ENCODE measurements at places on chromosomes 2 and 18.

GRCh38 chr2:44075541-44075940 lies 79.8 kb upstream of the LRPPRC start:
- no peak for DNase-seq

- DNase-seq, result no peak
These were observed 296.2 kb upstream of the SMIM21 start for GRCh38 chr18:75723521-75724340.

DNA sequence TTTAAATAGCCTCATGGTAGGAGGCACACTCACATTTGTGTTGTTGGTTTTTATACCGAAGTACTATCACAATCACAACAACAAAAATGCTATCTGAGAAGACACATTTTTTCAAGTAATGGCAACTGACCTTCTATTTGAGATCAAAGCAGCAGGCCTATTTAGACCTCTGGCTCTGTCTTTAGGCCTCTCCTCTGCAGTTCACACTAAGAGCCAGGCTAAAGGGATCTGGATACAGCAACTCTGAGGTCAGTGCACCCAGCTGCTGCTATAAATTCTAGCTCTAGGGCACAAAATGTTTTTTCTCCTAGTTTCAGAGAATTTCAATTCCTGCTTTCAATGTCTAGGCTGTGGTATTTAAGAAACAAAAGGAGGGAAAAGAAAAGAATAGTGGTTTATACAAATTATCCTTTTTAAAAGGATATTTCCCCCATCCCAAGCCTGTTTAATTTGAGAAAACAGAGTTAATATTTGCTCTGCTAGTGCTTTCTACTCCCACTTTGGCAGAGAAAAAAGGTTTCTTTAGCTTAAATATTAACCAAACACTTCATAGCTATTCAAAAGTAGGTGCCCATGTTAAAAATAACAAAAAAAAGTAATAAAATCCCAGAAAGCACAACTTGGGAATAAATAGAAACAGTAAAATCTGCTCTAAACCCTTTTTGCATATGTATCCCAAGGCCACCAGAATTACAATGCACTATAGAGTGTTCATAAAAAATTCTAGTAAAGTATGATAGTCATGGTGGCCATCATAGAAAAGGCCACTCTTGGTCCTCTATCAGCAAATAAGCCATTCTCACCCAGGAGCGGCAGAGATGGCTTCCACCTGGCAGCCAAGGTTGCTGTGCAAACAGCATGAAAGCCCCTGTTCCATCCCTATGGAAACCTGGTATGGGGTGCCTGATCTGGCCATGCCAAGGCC lies 293.6 kb upstream of the SESTD1 start:
- DNase-seq, result no peak

DNA sequence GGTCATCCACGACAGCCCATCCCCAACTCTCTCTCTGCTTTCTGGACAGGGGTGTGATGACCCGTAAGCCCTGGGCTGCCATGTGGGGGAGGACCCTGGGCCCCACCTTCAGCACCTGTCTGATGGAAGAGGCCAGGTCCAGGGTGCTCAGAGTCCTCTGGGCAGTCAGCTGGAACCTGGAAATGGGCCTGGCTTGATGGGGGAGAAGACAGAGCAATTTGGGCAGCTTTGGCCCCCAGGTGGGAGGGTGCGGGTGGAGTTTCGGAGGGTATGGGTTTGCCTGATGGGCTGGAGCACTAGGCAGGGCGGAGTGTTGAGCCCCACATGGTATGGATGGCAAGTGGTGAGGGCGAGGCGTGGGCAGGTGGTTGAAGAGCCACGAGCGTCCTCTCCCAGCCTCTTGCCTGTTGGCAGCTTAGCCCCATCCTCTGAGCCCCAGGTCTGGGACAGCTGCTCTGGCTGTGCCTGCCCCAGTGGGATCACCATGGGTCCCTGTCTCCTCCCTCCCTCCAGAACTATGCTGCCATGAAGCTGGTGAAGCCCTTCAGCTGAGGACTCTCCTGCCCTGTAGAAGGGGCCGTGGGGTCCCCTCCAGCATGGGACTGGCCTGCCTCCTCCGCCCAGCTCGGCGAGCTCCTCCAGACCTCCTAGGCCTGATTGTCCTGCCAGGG lies 232.7 kb downstream of the DYSF start:
- no peak for DNase-seq

- DNase-seq, result no peak
These were observed 93.3 kb downstream of the HNRNPLL start for GRCh38 chr2:38509314-38509946.

GRCh38 chr2:37324786-37325624 lies at the start of gene PRKD3:
Gene PRKD3, minus strand, starts transcription at chr2:37324833. Its CDS starts 8,309 bp downstream, at chr2:37316524.
- DNase-seq, result peak; percentile 76

DNA sequence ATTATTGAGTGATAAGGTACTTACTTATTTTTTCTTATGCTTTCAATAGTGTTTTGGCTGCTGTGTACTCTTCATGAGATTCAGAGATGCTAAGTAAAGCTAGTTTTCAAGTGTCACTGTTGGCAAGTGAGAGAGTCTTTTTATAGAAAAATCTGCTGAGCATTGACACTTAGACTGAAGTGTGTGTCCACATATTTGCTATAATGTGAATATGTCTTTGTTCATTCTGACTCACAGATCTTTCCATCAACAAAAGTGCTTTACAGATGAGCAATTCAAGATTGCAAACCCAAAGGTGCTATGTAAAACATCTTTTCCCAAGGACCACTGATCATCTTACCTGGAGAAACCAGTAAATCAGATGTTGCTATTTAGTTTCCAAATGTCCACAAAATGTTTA lies 410.6 kb upstream of the FIGN start:
- no peak for DNase-seq

DNA sequence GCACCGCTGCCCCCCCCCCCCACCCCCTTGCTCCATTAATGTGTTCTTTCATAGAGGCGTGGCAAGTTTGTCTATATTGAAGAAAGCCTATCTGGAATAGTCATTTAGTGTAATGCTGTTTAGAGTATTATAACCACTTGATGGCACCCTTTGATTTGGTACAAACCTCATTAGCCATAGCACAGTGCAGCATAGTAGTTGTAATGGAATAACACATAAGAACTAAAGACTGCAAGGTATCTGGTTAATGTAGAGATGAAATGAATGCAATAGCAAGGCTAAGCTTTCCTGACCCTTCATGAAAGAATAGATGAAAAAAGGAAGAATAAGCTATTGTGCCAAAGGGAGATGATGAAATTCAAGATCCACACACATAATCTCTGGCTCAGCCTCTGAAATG lies 81.9 kb downstream of the EHBP1 start:
- DNase-seq, result no peak

DNA sequence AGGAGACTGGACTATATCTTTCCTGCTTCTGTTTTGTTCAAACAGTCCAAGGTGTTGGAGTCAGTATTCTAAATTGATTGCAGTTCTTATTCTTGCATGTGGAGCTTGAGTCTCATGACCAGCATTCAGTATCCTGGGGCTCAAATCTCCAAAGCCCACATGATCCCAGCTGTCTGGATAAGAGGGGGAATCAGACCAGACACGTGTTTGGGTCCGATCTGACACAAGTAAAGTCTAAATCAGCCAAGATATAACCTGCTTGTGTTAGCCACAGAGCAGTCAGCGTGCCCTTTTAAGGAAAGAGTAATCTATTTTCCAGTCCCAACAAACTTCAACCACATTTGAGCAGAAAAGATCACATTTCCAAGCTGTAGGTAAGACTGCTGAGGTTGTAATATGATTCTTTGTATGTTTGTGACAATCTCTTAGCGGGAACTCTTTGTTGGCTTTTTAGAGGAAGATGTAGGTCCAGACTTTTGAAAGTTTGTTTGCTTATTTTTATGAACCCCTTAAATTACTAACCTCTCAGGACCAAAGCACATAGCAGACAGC lies 334.6 kb downstream of the SLC4A3 start:
- DNase-seq, result no peak

GRCh38 chr18:59672235-59672711 lies 24.9 kb downstream of the CCBE1 start:
- no peak for DNase-seq

DNA sequence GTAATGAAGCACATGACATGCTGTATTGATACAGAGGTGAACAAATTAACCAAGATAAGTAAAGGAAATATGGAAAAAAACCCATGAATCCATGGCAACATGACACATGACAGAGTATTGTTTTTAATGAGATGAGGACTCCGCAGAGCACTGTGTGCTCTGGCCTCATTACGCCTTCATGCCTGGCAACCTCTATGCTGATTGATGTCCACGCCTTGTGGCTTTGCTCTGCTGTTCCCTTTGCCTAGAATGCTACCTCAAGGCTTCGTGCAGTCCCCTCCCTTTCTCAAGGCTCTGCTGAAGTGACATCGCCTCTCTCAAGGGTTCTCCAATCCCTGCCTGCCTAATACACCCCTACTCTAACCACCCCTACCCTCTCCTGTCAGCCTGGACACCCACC lies 8.4 kb downstream of the SIGLEC15 start:
- no peak for DNase-seq

GRCh38 chr2:105906481-105906880 lies 161.8 kb downstream of the NCK2 start:
- no peak for DNase-seq

GRCh38 chr2:37523814-37524362 lies 147.6 kb downstream of the CDC42EP3 start:
- DNase-seq, result no peak

GRCh38 chr2:235988271-235989015 lies 179.7 kb downstream of the GBX2 start:
- DNase-seq, result no peak

DNA sequence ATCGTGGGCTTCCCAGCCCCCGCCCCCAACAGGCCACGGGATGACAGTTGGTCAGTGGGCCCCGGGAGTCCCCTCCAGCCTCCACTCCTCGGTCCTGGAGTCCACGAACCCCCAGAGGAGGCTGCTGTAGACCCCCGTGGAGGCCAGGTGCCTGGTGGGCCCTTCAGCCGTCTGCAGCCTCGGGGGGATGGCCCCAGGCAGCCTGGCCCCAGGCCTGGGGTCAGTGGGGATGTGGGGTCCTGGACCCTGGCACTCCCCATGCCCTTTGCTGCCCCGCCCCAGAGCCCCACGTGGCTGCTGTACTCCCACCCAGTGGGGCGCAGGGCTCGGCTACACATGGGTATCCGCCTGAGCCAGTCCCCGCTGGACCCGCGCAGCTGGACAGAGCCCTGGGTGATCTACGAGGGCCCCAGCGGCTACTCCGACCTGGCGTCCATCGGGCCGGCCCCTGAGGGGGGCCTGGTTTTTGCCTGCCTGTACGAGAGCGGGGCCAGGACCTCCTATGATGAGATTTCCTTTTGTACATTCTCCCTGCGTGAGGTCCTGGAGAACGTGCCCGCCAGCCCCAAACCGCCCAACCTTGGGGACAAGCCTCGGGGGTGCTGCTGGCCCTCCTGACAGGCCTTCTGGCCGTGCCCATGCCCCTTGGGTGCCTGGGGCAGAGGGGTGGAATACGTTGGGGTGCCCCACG lies 7.6 kb downstream of the NEU4 start:
- DNase-seq, result no peak

- no peak for DNase-seq
These were observed 2.4 kb upstream of the MALT1 start for GRCh38 chr18:58668897-58669296.

GRCh38 chr18:36851202-36851590 lies 22.3 kb downstream of the KIAA1328 start:
- no peak for DNase-seq

- DNase-seq, result no peak
These were observed 377.2 kb upstream of the LRATD1 start for GRCh38 chr2:14255135-14255820.

DNA sequence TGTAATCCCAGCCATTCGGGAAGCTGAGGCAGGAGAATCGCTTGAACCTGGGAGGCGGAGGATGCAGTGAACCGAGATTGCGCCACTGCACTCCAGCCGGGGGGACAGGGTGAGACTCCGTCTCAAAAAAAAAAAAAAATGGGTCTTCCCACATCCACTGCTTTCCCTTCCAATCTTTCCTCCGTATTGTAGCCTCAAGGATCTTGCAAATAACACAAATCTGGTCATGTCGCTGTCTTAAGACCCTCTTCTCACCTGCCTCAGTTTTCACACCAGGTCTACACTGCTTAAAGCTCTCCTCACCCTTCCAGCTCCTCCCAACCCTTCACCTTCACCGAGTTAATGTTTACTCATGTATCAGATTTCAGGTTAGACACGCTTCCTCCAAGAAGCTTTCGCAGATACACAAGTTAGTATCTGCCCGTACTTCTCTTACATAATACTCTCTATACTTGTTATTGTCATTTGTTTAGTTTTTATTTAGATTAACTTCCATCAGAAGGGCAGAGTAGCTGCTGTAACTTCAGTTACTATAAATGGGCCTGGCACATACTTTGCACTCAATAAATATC lies 1.5 kb downstream of the IER3IP1 start:
- DNase-seq, result no peak

DNA sequence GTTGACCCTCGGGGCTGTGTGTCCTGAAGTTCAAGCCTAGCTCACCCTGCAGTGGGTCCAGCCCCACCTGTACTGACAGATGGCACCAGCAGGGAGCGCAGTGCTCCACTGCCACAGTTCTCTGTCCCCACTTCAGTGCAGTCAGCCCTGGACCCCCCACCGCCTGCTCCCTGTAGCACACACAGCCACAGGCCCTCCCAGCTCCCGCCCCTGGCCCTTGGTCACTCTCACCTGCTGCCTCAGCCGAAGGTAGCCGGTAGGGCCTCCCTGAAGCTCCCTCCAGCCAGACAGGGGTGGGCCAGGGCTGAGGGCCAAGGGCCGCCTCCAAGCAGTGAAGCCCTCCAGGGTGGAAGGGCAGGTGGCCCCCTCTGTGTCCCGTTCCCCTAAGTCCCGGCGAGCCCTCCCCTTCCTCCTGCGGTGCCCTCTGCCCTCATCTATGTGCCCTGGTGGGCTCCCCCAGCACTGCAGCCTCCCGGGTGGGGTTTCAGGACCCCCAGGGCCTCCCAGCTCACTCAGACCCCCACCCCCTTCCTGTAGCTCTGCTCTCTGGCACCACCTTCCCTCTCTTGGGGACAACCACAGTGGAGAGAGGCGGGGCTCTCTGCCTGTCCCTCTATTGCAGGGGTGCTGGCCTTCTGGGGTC lies 10.8 kb upstream of the ALPP start:
- DNase-seq, result no peak

- no peak for DNase-seq
These were observed 38.5 kb downstream of the NEB start for GRCh38 chr2:151695778-151696177.

DNA sequence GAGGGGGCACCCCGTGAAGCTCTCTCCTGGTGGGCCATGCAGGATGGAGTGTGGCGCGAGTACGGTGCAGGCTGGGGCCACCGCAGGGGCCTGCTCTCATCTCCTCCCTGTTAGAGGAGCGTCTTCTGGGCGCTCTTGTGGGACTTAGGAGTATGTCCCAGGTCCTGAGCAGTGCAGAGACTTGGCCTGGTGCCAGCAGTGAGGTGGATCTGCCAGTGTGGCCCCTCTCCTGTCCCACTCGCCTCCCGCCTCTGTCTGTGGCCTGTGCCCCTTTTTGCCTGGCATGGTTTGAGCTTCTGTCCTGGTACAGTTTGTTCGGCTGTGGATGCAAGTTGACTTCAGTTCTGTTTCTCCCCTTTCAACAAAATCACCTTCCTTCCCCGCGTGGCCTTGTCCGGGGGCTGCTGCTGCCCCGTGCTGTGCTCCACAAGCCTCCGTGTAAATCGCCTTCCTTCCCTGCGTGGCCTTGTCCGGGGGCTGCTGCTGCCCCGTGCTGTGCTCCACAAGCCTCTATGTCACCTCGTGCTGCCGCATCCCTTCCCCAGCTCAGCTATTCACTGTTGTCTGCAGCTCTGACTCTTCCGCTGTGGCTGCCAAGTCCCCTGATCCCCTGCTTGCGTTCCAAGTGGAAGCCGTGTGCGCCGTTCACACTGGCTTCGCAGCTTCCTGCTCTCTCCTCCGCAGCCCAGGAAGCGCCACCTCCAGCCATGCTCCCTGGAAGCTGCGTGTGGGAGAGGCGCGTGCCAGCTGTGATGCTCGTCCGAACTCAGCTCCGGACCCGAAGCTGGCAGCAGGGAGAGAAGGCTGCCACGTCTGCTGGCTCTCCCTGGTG lies 13.7 kb downstream of the LDLRAD4 start:
- DNase-seq, result no peak
